HuH-7.5 (cell line): ENCODE measurements at places on chromosomes 1 and 21.

DNA sequence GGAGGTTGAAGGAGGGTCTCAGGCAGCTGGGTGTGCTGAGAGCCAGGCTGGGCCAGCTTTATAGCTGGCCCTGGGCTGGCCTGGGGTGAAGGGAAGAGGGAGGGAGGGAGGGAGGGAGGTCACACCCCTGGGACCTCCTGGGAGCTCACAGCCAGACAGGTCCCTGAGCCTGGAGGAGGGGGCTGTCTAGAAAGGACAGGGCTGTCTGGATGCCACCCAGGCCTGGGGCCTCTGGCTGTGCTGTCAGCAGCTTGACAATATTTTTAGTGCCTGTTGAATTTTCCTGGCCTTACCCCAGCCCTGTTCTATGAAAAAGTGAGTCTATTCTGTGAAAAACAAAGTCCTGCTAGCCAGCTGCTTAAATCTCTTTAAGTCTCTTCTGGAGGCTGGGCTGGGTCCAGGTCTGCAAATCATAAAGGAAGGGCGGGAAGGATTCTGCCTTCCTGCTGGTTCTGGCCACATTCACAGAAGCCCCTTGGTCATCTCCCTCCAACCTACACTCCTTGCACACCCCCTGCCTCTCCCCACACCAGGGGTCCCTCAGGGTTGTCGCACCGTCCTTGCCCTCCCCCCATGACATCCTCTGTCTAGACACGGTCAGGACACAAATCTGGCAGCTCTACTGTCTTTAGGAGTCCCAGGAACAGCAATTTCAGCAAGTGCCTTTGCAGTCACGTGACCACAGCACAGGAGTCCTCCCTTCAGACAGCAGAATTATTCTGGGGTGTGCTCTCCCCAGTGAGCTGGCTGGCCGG lies at the start of gene LEFTY2:
TSS of gene LEFTY2 (minus strand) at position 34 of the 755 bp plus-strand sequence. CDS start 80 bp downstream, outside the sequence.
- DNase-seq, result no peak

GRCh38 chr21:36261459-36261858 lies 58.5 kb upstream of the MORC3 start:
- DNase-seq, result no peak

DNA sequence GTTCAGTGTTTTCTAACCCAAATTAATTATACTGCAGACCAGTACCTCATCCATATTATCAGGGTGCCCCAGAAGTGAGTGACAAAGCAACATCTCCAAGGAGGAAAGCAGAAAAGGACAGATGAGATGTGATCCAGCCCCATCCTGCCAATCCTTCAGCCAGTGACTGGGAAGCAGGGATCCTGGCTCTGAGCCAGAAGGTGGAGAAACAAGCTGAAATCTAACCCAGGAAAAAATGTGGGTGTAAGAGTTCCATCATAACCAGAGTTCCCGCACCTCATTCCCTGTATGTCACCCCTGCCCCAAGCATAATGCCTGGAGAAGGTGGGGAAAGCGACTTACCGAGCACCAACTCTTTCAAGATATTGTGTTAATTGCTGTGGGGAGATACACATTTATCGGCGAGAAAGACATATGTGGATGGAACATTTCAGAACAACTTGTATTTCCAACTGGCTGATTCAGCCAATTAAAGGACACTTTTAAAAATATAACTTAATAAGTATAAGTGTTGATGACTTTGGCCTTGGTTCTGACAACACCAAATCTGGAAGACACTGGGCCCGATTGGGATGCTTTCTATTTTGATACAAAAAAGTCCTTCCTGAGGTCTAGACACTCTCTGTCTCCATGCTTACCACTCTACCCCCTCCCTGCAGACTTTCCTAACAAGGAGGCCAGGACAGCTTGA lies 14.9 kb downstream of the PLEKHA6 start:
- no peak for DNase-seq

- DNase-seq, result no peak
Observed at GRCh38 chr1:195278644-195279043, 1329.6 kb downstream of the KCNT2 start.

DNA sequence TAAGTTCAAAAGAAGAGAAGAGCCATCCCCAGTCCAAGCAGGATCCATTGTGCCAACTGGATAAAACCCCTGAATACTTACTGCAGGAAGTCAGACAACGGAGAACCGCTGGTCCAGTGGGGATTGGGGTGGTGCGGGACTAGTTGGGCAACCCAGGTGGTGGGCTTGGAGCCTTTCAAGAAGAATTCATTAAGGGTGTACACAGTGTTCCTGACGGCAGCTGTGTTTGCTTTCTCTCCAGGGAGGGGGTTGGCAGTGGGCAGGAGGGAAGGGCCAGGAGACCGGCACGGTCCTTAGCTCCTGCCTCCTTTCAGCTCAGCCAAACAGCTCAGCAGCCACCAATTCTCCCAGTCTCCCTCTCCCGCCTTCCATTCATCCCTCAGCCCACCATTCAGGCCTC lies 7.1 kb upstream of the CDK18 start:
- DNase-seq, result no peak

DNA sequence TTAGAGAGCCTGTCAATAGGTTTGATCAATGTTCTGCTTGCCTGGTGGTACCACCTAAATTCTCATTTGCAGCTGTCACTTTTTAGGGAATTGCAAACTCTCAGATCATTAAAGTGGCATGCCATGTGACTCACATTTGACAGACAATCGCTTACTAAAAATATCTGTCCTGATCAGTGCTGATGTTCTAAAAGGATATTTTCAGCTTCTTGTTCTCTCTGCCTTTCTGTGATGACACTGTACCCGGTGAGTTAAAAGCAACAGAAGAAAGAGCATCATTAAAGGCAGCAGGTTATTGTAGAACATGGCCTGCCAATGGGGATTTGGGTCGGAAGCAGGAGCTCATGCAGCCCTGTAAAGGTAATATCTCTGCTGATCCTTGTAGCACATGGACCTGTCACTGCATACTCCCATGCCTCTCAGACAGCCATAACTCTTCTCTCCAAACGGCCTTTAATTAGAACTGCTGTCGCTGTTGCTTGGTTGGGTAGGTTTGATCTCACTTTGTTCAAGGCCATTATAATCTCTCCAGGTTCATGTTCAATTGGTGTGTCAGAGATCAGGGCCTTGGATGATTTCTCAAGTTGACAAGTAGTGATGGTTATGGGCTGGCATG lies 441.3 kb upstream of the DEPDC1 start:
- no peak for DNase-seq

DNA sequence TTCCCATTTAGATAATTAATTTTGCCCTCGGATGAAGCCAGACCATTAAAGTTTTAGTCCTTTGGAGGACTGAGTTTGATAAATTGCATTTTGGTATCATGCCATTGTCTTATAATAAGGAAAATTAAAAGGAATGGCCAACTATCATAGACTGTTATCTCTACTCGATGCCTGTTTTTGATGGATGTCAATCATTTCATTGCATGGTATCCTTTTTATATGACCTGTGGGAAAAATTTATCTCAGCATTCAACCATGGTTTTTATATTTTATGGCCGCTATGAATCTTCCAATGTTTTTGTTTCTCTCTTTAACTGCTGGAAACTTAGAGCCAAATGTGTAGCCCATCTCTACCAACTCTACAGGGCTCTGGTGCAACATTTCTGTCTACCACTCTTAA lies 9.9 kb upstream of the CCT8 start:
- no peak for DNase-seq
